ENCODE measurements at places on chromosomes 6 and 20. TPM values are rescaled to one million over a fixed set of nuclear protein-coding genes. Genes with fewer than 3 reads are reported as not detected.

- no peak for DNase-seq
Observed at GRCh38 chr20:47358039-47358671, 1.7 kb upstream of the ZMYND8 start.

GRCh38 chr20:38184101-38184500 is 19.0 kb upstream of the TGM2 start:
- DNase-seq, result no peak

DNA sequence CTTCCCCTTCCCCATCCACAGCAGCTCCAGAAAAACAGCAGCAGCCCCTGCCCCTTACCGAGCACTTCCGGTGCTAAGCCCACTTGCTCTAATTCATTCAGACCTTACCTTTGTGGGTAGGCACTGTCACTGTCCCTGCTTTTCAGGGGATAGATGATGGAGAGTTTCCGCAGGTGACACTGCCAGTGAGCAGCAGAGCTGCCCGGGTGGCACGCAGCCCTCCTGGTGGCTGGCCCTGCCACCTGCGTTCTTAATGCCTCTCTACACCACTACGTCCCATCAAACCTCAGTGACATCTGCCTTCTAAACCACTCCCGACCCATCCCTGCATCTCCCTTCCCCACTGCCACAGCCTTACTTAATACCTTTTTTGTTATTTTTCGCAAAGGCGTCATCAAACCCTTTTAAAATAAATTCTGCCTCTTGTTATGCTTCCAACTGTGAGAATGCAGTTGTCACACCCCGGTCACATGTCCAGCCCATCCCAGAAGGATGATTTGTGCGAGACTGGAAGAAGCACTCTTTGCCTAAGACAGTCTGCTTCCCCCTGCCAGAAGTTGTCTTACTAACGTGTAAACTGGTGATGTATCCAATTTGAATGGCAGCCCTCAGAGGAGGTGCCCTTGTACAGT is 89.7 kb downstream of the NFATC2 start:
- no peak for DNase-seq

- DNase-seq, result no peak
Observed at GRCh38 chr6:111230351-111231089, 143.2 kb downstream of the SLC16A10 start.

DNA sequence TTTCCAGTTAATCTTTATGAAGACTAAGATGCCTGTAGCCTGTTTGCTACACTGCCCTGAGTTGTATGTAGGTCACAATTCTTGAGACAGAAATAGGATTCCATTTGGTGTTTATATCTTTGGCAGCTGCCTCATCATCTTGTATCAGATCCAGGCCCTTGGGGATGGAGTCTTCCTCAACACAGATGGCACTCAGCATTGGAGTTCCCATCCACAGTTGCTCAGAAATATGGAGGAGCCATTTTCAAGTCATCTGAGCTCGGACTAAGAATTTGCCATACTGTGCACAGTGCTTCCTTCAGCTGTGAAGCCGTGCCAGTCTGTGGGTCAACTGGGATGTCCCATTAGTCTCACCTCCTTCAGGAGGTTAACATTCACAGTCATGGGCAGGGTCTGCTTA is 156.6 kb downstream of the ZDHHC14 start:
- DNase-seq, result peak; percentile 33

GRCh38 chr6:82275686-82276085 is 28.1 kb upstream of the IBTK start:
- DNase-seq, result no peak

DNA sequence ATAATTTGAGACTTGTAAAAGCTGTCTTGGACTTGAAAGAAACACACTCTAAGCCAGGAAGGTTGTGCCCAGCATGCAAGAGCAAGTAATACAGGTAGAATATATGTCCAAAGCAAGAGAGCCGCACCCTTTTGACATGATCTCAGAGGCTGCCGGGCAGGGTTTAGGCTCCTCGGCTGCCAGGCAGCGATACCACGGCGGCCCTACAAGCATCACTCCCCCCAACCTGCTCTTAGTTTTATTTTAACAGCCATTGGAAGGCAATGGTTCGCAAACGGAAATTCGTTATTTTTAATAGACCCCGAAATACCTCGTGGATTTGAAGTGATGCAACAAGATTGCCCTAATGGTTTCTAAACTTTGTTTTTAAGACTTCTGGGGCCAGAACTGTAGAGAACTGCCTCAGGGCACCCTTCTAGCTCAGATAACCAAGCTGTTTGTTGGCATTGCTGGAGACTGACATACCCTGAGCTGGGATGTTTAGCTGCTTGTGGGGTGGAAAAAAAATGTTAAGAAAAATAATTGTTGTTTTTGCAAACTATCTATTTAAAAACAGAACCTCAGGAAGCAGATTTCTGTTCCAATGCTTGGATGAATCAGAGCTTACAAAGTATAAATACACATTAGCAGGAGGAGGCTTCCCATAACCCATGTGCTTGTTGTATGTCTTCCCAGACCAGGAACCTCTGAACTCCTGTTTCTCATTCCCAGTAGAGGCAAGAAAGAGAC is 39.0 kb downstream of the JAG1 start:
- no peak for DNase-seq

- no peak for DNase-seq
Observed at GRCh38 chr6:105138141-105138540, 41.7 kb downstream of the POPDC3 start.

DNA sequence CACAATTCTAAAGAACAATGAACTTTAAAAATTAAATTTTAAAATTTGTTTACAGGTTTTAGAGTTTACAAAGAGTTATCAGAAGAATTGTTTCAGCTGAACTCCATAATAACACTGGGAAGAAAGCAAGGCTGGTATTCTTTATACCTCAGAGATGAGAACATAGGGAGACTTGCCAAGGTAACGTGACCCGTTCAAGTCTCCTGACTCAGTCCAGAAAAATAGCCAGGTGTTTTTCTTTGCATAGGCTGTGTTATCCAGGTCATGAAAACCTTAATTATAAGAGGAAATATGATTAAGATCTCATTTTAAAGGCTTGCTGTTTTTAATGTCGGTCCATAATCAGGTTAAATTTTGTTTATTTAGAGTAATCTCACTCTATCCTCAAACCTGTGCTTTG is 8.5 kb upstream of the C6orf141 start:
- no peak for DNase-seq

DNA sequence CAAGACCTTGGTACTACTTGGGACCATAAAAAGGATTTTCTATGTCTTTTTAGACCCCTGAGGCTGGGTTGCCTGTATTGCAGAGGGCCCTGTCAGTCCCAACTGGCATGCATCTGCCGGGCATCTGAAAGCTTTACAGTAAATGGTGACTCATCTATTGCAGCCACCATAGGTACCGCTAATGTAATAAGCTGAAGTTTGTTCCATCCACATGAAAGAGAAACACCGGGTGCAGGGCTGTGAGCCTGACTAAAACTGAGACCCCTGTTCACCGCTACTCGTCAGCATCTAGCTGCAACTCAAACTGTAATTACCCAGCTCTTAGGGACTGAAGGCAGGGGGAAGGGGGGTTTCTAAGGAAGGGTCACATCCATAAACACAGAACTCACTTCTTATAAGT is 49.5 kb downstream of the TRERF1 start:
- DNase-seq, result peak; percentile 88

- DNase-seq, result no peak
Observed at GRCh38 chr20:16296931-16297330, 276.3 kb downstream of the KIF16B start.

GRCh38 chr6:43609402-43609801 is 19.7 kb downstream of the GTPBP2 start:
- no peak for DNase-seq

DNA sequence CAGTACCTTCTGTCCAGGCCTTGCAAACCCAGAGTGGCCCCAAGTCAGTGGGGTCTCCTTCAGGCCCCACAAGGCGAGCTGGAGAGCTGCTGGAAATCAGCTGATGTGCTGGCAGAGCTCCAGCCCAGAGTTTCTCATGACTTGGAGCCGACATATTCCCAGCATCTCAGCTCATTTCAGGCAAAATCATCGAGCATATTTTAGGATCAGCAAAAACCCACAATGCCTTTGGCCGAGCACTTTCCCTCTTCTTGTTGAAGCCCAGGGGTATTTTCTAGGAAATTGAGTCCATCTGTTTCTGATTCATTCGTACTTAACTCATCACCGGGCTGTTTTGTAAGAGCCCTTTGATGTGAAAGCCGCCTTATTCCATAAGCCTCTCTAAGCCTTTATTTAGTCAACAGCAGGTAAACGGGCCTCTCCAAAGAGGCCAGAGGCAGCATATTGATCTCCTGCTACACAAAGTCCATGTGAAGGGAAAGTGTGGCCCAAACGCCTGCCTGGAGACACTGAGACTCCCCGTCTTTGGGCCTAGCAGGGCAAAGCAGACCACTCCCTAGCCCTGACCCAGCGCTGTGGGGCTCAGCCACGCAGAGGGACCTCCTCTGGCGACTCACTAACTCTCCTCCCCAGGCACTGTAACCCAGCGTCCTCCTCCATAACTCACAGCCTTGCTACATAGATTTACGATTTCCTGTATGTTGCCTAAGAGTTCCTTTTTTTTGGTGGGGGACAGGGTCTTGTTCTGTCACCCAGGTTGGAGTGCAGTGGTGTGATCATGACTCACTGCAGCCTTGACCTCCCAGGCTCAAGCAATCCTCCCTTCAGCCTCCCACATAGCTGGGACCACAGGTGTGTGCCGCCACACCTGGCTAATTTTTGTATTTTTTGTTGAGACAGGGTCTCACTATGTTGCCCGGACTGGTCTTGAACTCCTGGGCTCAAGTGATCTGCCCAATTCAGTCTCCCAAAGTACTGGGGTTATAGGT is 12.1 kb upstream of the C20orf203 start:
- DNase-seq, result no peak

GRCh38 chr6:148957752-148958151 is 210.9 kb downstream of the UST start:
- DNase-seq, result no peak

DNA sequence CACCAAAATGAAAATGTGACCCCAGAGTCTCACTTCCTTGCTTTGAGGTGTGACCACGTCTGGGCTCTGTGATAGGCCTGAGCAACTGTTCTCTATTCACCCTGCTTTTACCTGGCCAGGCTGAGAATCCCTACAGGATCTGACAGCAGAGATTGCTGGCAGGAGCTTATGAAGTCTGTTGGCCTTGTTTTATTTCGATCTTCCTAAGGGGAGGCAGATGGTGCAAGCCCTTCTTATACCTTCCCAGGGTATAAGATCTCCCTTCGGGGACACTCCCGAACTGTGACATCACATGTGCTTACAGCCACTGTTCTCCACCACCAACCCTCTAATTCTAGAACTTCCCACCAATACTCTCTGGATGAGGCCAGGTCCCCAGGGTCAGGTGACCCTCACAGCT is 26.8 kb downstream of the MYT1 start:
- DNase-seq, result no peak

Gene SLC44A4
- total RNA-seq, result not detected

Gene CFAP206
- total RNA-seq, result not detected

Gene EPPIN
- not detected for total RNA-seq

Gene TSBP1
- not detected for total RNA-seq

Gene NT5E
- 24.1 TPM for total RNA-seq

Gene TMEM170B
- 1.7 TPM for total RNA-seq

All from activated CD8-positive, alpha-beta memory T cell treated with anti-CD3 and anti-CD28 coated beads, Interleukin-2, amount 10 ng/mL, durations not matched to agents 7 days and 5 days (primary cell).